Central memory CD8-positive, alpha-beta T cell (primary cell): ENCODE measurements at places on chromosomes 12 and 14.

- DNase-seq: no peak
Measured at GRCh38 chr12:8687846-8688601, 9.8 kb upstream of the RIMKLB start.

GRCh38 chr12:95956557-95957145, 13.5 kb downstream of the AMDHD1 start:
- DNase-seq: no peak

- no peak for DNase-seq
Measured at GRCh38 chr12:65157091-65157490, 12.3 kb upstream of the LEMD3 start.

DNA sequence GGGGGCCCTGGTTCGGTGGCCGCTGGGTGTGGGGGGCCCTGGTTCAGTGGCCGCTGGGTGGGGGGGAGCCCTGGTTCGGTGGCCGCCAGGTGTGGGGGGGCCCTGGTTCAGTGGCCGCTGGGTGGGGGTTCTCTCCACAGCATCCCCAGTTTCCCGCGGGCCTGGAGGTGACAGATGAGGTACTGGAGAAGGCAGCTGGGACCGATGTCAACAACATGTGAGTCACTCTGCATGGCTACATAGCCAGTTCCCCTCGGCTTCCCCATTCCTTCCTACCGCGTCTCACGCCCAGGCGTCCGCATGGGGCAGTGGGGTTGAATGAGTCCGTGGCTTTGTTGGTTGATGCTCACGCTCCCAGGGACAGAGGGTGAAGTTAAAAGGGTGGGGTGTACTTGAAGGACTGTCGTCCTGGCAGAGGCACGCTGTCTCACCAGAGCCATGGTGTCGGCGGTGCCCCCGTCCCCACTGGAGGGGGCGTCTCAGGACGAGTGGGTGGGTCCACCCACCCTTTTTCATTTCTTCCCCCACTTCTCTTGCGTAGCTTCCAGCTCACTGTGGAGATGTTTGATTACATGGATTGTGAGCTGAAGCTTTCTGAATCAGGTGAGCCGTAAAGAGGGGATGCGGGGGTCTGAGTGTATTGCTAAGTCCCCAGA, 15.6 kb downstream of the HIP1R start:
- no peak for DNase-seq

DNA sequence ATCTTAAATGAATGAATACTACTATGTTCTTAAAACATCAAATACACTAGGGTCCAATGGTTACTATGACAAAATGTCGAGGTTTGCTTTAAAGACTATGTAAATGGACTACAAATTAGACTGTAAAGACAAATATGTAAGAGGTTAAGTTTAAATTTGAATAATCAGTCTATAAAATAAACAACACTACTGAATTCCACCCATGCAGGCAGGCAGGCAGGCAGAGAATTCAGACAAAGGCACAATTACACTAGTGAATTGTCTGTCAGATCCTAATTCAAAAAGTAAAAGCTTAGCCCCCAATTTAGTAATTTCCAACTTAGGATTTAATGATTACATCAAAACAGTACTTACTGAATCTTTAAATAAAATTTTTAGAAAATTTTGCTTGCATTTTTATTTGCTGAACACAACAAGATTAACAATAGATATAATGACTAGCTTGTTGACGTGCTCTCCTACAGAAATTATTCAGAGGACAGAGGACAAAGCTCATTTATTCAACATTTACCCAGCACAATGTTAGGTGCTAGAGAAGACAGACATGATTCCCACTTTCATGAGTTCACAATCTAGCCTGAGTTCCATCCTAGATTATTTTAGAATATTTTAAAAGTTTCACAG, 97.4 kb downstream of the CDK17 start:
- no peak for DNase-seq

DNA sequence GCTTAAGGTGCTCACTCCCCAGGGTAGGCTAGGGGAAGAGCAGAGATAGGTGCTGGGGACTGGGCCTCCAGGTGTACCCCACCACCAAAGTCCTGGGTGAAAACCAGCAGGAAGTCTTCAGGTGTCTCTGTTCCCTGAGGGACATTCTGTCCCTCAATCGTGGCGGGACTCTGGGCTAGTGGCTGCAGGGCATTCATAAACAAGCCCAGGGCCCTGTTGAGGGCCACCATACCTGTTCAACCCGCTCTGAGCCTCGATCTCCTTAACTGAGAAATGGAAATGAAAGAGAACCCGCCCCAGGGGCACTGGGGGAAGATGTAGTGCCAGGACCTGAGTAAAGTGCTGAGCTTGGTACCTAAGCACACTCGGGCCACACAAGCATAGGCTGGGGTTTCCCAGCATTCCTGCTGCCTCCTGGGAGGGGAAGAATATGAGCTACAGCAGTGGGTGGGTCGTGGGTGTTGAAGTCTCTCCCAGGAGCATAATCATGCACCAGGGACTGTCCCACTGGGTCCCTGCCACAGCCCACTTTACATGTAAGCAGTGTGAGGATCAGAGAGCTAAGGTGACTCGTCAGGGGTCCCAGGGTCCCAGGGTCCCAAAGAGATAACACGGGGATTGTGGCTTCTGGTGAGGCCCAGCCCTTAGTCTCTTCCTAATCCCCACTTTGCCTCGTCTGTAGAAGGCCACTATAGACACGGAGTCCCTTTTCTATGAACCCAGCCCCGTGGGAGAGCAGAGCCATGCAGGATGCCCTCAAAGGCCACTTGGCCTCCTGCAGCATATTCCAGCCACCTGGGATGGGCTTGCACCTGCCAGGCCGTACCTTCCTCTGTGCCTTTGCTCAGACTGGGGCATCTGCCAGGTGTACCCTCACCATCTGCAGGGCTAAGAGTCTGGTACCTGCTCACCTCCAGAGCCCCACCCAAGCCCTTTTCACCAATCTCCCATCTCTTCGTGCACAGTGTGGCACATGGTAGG, 14.4 kb downstream of the FAM222A start:
- no peak for DNase-seq

DNA sequence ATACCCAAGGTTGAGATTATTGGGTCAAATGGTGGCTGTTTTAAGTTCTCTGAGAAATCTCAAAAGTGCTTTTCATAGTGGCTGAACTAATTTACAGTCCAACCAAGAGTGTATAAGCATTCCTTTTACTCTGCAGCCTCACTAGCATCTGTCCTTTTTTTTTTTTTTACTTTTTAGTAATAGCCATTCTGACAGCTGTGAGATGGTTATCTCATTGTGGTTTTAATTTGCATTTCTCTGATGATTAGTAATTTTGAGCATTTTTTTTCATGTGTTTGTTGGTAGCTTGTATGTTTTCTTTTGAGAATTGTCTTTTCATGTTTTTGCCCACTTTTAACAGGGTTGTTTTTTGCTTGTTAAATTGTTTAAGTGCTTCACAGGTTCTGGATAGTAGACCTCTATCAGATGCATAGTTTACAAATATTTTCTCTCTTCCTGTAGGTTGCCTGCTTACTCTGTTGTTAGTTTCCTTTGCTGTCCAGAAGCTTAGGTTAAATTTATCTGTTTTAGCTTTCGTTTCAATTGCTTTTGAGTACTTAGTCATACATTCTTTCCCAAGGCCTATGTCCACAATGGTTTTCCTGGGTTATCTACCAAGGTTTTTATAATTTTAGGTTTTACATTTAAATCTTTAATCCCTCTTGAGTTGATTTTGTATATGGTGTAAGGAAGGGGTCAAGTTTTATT, 881.3 kb upstream of the SEL1L start:
- no peak for DNase-seq

DNA sequence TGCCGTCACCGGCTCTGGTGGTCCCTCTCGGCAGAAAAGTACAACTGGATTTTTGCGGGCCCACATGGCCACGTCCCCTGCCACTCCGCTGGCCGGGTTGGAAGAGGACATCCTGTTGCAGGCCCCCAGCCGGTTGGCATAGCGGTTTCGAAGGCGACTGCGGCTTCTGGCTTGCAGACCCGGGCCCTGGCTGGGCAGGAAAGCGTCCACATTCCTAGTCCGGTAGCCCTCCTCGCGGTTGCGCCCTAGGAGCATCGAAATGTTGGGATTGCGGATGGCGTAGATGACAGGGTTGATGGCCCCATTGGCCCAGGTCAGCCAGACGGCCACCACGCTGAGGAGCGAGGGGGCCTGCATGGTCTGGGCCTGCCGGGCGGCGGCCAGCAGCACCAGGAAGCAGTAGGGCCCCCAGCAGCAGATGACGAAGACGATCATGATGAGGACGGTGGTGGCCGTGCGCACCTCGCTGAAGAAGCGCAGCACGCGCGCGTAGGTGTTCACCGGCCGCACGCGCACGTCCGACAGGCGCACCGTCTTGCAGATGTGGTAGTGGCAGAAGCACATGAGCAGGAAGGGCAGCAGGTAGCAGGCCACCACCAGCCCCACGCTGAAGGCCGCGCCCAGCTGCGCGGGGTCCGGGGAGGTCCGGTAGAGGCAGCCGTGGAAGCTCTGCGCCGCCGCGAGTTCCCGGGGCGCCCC, 1.2 kb downstream of the GPR135 start:
- DNase-seq: no peak

DNA sequence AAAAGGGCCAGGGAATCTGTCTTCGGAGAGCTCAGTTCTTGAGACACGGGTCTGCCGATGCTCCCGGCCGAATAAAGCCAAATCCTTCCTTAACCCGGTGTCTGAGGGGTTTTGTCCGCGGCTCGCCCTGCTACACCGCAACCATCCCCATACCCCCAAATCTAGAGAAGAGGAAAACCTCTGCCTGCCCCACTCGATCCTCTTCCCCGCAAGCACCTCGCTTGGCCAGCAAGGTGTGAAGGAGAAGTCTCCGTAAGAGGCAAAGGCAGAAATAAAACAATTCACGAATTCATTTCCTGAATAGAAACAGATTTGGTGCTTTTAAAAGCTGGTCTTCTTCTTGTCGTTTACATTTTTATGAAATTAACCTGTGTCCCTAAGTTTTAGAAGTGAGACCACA, 67.3 kb upstream of the GALNT9 start:
- no peak for DNase-seq

DNA sequence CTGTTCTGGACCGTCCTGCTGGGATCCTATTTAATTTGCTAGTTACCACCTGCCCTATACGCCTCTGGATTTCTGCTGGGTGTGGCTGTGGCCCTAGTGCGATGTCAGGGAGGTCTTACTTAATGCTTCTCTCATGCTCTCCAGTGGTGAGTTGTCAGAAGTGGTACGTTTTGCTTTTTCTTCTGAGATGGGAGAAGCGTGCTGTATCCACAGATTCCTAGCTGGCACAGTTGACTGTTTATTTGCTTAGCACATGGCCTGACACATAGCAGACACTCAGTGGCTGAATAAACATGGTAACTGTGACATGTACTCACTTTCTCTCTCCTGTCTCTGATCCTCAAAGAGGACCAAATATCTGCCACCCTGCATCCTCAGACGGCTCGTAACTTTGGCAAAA, 107.3 kb downstream of the CACNA1C start:
- DNase-seq: no peak

DNA sequence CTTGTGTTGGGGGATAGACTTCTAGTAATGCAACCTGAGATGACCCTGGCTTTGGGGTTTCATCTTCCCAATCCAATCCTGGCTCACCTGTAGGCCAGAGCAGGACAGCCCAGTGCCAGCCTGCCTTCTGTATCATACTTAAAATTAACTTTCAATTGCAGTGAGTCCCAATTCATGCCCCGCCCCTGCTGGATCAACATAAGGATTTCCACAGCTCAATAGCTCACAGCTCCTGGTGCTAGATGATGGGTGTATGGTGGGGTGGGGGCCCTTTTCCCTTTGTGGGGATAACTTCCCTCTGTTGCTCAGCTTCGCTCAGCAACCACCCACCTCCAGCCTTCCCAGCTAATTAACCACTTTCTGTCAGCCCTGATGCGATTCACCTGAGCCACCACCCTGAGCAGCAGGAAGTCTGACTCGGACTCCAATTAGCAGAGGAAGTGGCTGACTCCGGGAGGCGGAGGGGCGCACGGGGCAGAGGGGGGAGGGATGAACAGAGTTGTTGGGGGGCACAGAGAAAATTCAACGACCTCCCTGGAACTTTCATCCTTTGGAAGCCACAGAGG, 24.3 kb upstream of the CHGA start:
- DNase-seq: no peak

DNA sequence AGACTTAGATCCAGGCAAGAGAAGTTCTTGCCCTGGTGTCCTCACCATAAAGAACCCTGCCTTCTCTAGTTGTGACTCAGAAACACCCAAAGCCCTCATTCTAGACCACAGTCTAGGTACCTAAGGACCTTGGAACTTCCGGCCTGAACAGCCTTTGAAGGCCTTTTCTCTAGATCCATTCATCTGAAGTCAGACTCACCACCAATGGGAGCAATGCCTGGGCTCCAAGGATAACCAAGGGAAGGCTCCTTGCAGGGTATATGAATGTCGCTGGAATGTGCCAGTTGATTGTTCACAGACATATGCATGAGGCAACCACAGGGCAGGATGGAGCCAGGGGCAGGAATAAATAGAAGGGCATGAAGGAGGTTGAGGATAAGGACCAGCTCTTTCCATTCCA, 86.3 kb downstream of the PLCZ1 start:
- DNase-seq: no peak

GRCh38 chr14:32738206-32738871, 200.3 kb upstream of the NPAS3 start:
- DNase-seq: no peak

DNA sequence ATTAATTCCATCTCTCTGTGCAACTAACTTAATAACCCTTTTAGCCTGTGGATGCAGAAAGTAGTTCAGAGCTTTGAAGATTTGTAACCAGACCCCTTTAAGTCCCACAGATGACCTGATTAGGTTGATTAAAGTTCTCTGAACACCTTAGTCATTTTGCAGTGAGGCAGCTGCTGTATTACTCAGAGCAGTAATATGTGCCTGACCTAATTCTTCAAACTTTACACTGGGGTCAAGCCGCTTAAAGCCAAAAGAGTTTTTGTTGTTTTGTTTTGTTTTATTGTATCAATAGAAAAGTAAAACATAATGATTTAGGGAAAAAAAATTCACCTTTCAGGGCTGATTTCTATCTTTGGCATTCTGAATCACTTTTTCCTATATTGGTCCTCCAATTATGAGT, 78.6 kb upstream of the PLEKHG7 start:
- no peak for DNase-seq

DNA sequence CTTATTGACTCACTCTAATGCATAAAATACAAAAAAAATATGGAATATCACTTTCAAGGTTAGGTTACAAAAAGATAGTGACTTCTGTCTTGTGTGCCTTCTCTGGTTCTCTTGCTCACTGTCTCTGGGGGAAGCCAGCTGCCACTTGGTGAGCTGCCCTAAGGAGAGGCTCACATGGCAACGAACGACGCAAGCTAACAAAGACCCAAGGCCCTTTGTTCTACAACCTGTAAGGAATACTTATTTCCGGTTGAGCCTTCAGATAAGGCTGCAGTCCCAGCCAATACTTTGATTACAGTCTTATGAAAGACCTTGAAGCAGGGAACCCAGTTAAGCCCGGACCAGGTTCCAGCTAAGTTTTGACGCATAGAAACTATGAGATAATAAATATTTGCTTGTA, 242.4 kb upstream of the TBX3 start:
- no peak for DNase-seq
